ENCODE measurements at places on chromosomes 12 and 14.

DNA sequence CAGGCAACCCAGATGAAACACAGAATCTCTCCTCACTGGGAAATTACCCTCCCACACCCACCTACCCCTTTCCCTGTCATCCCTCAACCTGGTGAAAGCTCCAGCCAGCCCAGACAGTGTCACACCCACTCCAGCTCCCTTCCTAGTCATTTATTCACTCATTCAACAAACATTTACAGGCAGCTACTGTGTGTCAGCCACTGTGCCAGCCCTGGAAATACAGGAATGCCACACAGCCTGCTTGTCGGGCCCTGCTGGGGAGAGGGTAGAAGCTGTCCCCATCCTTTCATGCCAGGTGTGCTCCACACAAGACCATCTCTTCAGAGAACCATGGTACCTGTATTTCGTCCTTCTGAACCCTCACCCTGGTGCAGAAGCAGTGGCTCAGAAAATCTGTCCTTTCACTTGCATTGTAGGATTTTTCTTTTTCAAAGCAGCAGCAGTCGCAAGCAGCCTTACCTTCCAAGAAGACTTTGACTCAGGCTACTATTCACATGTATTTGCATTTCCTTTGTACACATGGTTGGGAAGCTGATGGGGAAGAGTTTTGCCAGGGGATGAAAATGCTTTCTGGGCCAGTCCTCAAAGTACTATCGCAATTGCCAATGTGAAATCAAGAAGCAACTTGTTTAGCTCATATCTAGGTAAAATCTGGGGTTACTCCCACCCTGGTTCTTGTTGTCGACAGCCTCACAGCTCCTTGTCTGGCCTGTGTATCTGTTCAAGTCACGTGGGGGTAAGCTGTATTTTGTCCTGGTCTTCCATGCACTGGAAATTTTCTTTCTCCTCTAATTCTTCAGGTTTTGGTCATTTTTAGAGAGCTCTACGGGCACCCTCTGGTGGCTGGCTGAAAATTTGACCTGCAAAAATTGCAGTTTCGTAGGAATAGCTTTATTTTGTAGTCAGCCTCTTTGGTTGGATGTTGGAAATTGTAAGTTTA lies 147.4 kb upstream of the EGLN3 start:
- DNase-seq: no peak

- DNase-seq: no peak
Observed at GRCh38 chr14:52840877-52841276, 49.5 kb upstream of the GNPNAT1 start.

- no peak for DNase-seq
Observed at GRCh38 chr12:22687361-22688076, 62.5 kb downstream of the ETNK1 start.

DNA sequence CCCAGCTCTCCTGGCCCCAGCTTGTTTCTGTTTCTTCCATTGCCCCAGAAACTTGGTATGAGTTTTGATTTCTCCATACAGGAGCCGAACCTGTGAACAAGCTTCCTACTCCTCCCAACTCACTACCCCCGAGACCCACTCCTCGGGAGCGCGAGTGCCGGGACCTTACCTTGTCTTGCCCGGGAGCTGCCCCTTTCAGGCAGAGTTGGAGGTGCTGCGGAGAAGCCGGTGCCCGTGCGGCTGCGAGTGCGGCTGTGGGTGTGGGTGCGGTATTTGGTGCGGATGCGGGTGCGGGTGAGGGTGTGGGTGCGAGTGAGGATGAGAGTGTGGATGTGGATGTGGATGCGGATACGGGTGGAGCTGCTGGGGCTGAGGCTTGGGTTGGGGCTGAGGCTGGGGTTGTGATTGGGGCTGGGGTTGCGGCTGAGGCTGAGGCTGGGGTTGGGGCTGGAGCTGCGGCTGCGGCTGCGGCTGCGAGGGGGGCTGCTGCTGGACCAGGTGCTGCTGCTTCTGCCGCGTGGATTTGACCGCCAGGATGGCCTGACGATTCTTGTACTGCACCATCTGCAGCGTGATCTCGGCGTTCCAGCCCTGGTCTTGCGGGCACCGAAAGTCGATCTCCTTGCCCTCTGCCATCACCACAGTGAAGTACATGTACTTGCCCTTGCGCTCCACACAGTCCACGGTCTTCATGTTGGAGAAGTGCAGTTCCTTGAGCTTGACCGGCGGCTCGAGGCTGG lies 1.1 kb downstream of the PHLDA1 start:
- peak; percentile 47 for DNase-seq

DNA sequence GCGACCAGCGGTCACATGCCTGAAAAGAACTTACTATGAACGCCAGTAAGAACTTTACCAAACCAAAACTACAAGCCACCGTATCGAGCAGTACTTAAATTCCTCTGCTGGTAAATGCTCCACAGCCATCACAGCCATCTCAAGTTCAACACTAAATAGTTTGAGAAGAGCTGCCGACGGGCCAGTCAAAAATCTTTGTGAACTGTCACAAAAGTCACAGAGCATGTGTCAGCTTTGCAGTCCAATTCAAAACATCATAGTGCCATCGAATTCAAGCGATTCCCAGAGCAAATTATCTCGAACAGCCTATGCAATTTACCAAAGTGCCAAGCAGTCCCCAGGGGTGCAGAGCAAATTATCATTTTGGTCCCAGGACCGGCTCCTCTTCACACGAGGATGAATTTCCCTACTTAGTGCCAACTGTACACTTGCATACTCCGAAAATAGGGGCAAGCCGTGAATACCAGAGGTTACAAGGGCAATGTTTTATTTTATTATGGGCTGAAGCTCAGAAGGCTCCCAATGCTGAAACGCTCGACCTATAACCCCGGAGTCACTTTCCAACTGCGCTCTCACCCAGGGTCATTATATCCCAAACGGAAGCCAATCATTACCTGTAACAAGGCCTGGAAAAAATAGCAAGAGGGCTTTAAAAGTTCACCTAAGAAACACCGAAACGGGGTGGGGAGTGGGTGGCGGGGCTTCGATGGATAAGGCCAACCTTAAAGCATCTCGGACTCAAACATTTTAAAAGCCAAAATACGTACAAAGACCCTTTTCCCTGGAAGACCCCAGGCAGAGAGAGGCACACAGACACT lies 1.1 kb downstream of the LRP6 start:
- no peak for DNase-seq

- no peak for DNase-seq
Observed at GRCh38 chr12:32444895-32445294, 45.5 kb downstream of the FGD4 start.

DNA sequence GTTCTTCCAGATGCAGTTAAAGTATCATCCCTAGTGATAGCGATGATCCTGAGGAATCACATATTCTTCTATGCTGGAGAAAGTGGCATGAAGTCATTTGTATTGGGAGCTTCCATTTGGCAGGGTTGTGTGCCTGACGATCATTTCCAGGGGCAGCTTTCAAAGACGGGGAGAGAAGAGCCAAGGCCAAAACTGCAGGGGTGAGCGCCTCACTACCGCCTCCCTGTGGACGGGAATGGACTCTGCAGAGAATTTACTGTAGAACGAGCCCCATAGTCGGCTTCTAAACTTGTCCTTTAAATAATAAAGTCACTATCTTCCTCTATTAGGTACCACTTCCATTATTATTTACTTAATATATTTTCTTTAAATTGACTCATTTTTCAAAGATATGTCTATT lies 555.9 kb upstream of the TMEM132C start:
- DNase-seq: no peak

DNA sequence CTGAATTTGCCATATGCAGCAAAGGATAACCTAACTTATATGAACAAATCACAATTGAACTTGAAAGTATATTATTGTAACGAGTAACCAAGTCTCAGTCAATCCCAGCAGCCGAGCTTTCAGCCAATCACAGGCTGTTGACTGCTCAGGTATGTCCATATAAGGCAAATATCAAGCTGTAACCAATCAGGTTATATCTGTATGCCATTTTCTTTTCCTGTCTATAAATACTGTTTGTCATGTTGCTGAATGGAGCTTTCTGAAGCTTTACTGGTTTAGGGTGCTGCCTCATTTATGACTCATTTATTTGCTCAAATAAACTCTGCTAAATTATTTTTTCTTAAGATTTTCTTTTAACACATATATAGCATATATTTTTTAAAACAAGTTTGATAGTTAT lies 1059.5 kb downstream of the GALC start:
- no peak for DNase-seq

DNA sequence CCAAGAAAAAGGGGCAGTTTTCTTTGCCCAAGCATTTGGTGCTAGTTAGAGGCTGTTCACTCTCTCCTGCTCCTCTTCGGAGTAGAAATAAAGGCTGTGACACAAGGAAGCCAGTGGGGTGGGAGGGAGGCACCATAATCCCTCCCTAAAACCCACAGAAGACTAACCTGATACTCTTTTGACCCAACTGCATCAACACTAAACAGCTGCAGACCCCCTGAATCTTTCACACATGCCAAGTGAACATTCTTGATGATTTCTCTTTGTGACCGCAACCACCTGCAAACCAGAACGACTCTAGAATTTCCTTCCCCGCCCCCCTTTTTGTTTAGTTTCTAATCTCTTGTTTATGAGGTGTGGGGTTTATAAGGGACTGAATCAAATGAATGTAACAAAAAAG lies 175.8 kb upstream of the BCL2L14 start:
- DNase-seq: no peak

- DNase-seq: no peak
Observed at GRCh38 chr12:65125247-65125646, 4.1 kb upstream of the WIF1 start.

DNA sequence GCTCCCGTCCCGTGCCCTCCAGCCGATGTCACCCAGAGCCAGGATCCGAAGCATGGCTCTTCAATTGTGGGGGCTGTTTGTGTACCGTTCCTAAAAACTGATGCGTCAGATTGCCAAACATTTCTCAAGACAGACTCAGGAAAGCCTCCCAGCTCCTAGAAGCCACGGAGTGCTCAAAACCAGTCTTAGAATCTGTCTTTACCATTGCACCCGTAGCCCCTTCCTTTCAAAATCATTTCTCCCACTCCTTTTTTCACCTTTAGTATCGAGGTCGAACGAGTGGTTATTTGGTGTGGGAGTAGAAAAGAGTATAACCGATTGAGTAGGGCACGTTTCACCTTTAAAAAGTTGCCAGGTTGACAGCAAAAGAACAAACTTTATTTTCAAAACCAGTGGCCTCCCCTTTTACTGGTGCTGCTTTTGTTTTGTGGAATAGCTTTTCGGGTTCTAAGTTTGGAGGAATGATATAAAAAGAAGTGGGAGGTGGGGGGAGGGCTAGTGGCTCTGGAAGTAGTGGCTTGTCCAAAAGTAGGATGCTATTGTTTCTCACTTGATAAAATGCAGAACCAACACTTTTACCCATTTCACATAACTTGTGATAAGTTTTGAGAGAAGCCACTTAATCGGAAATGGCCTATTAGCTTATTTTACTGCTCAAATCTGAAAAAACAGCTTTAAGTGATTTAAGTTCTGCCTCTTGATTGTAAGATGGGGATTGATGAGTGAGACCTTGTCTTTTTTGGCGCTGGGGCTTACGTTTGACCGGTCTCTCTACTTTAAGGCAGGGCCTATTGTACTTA lies 803 bp downstream of the STK38L start:
- peak; percentile 15 for DNase-seq
